ENCODE measurements at places on chromosomes 3 and 15. TPM values are rescaled to one million over a fixed set of nuclear protein-coding genes. Genes with fewer than 3 reads are reported as not detected.

DNA sequence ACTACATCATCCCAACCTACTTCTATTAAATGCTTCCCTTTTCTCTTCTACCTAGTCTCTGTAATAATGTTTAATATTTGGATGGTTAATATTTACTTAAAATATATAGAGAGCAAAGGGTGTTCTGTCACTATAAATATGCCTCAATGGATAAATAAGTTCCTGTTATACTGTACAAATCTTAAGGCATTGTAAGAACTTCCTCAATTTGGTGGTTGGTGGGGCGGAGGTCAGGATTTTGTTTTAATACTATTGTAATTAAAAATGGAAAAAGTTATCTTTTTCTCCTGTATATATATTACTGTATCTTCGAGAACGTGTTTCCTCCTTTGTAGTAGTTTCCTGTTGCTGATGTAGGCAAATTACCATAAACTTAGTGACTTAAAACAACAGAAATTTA is 41.5 kb downstream of the SPRED1 start:
- DNase-seq: no peak

DNA sequence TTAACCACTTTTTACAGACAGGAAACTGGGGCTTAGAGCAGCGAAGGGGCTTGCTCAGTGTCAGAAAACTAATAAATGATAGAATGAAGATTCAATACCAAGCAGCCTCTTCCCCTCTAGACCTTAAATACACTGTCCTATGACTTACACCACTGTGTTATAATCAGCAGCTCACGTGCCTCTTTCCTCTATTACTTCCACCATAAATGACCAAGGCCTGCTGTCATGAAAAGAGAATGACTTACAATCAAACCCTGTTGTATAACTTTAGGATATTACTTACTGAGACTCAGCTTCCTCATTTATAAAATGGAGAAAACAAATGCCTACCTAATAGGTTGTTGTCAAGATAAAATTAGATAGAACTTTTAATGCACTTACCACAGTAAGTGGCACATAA is 11.6 kb downstream of the FMN1 start:
- no peak for DNase-seq

GRCh38 chr15:99702895-99703602 is 30.2 kb downstream of the LYSMD4 start:
- no peak for DNase-seq

DNA sequence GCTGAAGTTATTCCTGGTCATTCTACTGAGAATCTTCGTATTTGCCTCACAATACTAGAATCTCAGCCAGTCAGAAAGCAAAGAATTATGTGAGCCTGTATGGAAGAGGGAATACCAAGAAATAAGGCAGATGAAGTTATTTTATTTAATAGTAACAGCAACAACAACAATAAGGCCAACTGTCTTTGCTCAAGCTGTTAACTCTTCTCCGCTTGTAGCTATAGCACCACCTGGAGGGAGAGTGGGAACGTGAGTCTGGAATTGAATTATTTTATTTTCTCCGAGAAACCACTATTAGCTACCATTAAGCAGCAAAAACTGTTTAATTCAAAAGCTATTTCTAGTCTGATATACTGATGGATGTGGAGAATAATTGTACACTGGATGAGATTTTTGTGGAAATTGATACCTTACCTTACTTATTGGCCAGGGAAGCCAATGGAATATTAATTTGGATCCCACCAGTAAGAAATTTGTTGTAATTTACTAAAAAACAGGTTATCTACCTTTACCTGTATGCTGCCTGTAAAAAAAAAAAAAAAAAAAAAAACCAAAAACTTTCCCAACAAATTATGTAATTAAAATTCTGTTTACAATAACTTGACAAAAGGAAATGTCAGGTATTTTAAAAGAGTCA is 50.1 kb downstream of the CALML4 start:
- no peak for DNase-seq

DNA sequence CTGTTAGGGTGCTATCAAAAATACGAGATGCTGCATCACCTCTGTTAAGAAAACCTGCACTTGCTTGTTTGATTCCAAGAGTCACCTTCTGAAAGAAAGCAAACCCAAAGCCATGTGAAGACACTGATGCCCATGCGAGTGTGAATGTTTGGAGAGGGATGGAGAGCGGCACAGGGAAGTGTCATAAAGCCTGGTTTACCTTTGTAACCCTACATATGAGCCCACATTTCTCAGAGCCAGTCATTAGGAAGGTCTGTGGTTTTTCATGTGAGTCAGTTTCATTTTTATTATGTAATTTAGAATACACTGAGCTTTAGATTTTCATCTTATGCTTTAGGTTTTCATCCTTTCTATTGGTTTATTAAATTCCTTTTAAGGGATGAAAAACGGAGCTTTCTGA is 896.8 kb downstream of the ROBO1 start:
- no peak for DNase-seq

DNA sequence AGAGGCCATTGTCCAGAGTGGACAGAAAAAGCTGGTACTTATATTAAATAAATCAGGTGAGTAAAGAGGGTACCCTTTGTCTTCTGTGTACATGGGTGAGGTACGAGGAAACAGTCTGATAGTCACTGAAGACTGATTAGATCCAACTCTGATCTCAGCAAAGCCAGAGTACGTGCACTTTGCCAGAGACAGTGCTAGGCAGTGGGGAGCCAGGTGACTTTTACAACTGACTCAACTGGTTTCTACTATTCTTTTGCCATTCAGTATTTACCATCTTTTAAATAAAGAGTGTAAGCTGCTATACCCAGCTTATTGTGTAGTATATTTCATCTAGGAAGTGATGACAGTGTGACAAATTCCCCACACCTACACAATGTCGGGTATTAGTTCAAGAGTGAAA is 3.3 kb downstream of the GNL3 start:
- no peak for DNase-seq

- no peak for DNase-seq
Measured at GRCh38 chr3:38354588-38355330, 8.2 kb downstream of the XYLB start.

- DNase-seq: no peak
Measured at GRCh38 chr15:85826756-85827515, 32.2 kb upstream of the KLHL25 start.

GRCh38 chr15:62122249-62122648 is 42.8 kb downstream of the C2CD4B start:
- DNase-seq: no peak

- DNase-seq: no peak
Measured at GRCh38 chr3:71917545-71917944, 132.6 kb upstream of the PROK2 start.

DNA sequence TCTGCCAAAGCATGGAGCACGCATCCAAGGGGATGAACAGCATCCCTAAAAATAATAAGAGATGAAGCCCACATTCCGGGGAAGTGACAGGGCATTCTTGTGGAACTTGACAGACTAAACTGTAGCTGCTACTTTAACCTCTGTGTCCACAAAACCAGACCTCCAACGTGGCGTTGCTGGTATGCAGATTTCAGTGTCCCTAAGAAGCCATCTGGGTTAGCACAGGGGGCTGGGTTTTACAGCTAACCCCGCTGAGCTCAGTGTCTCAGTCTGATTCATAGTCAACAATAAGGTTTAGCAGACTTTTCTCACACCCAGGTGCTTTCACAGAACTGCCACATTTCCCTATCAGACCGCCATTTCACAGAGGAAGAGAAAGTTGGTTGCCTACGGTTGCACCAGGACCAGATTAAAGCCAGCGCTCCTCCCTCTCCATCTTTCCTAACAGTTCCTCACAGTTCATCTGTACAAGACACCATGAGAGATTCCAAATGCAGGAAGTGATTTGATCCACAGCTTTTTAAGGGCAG is 61.6 kb upstream of the CTDSPL start:
- DNase-seq: no peak

- DNase-seq: no peak
Measured at GRCh38 chr3:189349772-189350171, 178.0 kb downstream of the TPRG1 start.

DNA sequence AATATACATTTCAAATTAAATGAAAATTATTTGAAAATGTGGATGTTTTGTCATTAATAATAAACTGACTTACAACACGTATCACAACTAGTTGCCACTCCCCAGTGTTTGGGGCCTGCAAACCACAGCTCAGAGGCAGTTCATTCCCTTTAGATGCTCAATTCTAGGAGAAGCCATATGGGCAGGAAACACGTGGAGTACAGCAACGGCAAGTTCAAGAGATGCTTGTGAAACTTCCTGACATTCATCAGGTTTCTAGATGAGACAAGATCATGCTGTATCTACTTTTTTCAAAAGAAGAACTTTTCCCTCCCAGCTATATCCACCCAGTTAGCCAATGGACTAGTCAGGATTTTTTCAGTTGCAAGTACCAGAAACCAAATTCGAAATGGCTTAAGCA is 17.6 kb upstream of the PLA2G4D start:
- no peak for DNase-seq

DNA sequence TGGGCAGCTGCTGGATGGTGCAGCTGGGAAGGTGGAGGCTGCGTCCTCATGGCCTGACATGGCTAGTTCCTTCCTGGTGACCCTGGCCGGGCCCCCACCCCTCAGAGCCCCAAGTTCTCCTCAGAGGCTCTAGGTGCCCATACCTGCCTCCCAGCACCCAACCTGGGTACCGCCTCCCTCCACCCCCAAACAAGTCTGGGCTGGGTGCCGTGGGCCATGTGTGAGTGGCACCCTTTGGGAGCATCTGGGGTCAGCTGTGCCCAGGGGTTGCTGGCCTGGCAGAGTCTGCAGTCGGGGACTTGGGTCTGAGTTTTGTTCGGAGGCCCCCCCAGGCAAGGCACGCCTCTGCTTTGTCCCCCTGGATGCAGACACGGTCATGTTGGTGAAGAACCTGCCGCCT is 10.5 kb downstream of the PLXNA1 start:
- no peak for DNase-seq

DNA sequence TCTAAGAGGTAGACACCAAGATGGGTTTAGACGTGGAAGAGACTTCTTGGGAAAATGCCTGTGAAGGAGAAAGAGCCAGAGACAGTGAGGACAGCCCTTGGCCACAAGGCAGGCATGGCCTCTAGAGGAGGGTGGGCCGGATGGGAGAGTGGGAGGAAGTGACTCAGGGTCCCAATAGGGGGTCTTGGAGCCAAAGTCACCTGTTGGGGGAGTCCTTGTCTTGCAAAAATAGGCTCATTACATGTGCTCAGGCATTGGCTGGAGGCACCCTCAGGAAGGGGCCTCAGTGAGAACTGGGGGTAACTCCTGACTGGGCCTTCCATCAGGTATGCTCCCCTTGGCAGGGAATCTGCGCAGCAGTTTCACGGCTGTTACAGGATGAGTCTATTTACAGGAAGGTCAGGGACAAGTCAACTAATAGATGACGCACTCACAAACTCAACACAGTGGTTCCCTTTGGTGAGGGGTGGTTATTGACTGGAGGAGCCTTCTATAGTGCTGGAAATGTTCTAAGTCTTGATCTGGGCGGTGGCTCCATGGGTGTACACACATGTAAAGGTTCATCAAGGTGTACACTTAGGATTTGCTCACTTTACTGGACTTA is 259.6 kb downstream of the XXYLT1 start:
- DNase-seq: no peak

DNA sequence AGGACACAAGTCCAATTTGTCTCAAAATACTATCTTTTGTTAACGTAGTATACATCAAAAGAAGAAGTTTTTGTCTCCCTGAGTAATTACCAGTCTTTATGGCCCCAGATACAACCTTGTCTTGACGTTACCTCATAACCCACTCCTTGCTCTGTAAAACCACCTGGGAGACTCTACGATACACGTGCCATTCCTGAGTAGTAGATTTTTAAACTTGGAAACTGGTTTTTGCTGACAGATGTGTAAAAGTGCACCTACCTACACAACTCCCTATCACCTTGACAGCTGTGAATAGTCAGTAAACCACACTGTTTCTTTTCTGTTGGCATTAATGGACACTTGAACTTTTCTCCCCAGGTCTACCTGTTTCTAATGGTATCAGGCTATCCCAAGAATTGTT is 51.7 kb upstream of the RARB start:
- no peak for DNase-seq

DNA sequence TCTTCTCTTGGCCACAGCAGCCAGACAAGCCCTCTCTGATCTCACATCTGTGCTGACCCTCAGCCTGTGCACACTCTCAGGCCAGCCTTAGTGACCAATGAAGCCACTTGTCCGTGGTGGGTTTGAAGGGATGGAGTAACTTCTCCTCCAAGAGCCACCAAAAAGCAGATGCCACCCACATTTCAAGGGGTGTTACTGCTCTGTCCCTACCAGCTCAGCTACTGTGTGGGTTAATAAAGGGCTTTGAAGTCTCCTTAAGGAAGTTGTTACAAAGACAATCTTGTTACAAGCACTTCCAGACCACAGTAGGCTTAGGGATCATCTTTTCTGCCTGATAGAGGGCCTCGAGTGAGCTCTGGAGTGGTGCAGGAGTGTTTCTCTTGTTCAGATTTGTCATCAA is 3.3 kb upstream of the CA12 start:
- no peak for DNase-seq

DNA sequence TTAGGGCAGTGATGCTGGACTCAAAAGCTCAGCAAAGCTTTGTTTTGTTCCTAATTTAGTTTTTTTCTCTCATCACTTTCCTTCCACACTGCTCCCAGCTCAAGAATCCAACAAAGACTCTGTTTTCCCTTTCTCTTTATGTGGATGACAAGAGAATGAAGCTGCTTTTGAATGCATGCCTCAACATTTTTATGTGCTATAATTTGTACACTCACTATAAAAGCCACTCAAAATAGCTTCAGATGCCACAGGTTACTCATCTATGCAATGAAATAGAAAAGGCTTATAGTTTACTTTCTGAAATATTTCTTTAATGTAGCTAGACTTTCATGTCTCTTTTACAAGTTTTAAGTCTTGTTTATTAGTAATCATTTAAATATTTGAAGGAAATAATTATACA is 714.9 kb downstream of the OTOL1 start:
- DNase-seq: no peak

- peak; percentile 30 for DNase-seq
Measured at GRCh38 chr15:76991741-76992645, 2.9 kb upstream of the PSTPIP1 start.

GRCh38 chr3:105906345-105906744 is 37.5 kb upstream of the CBLB start:
- DNase-seq: no peak

DNA sequence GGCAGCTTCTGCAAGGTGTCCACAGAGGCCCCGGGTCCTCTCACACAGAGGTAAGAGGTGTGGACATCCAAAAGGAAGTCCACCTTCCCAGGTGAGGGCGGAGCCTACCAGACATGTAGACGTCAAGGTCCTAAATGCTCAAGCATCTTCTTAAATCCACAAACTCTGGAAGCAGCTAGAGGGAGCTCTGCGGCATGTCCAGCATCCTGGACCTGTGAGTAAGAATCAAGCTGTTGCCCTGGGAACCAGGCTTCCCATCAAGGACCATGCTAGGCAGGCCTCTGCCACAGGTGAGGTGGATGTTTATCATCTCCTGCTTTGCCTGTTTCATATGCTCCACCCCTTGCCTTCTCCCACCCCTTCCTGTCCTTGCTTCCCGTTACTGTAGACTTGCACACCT is 368.2 kb downstream of the GABRG3 start:
- DNase-seq: no peak

GRCh38 chr3:49172551-49173041 is 1.2 kb downstream of the KLHDC8B start:
- no peak for DNase-seq

CCDC12 gene
- 72.7 TPM for total RNA-seq

ARIH1 gene
- total RNA-seq: 143 TPM

TMIE gene
- not detected for total RNA-seq

DNAJA4 gene
- 35.8 TPM for total RNA-seq

ASTE1 gene
- 14.2 TPM for total RNA-seq

UROC1 gene
- not detected for total RNA-seq

GP9 gene
- total RNA-seq: not detected

CSTA gene
- not detected for total RNA-seq

LYZL4 gene
- total RNA-seq: not detected
